ENCODE measurements at places on chromosomes 16 and 17.

- peak; percentile 1 for DNase-seq
These were observed 313.3 kb upstream of the XYLT1 start for GRCh38 chr16:17784073-17784472.

- peak; percentile 91 for DNase-seq
These were observed at the start of gene MAF for GRCh38 chr16:79600638-79601091. Gene MAF, minus strand, starts transcription at chr16:79600737. Its CDS starts 835 bp downstream, at chr16:79599902.

DNA sequence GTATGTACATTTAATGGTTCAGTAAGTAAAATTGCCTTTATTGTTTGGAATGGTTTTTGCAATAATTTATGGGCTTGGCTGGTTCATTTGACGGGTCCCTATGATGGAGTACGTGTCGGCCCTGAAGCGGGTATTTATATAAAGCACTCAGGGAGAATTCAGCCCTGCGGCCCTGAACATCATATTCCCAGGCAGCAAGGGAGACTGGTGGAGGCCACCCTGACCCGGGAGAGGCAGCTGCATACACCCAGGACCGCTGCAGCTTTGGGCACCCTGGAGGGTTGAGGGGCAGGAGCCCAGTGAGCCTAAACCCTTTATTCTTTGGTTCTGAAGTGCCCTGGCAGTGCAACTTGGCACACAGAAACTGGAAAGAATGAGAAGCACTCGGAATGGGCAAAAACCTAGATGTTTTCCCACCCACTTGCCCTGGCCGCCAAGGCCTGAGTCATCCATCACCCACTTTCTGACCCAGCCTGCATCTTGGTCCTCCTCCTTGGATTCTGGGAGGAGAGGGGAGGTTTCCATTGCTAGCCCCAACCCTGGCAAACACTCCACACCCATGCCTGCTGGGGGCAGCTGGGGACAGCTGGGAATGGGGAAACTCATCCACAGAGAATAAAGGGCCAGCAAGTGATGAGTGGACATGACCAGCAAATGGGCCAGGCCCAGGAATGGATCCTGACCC lies 162.2 kb upstream of the TNRC6C start:
- DNase-seq: no peak

DNA sequence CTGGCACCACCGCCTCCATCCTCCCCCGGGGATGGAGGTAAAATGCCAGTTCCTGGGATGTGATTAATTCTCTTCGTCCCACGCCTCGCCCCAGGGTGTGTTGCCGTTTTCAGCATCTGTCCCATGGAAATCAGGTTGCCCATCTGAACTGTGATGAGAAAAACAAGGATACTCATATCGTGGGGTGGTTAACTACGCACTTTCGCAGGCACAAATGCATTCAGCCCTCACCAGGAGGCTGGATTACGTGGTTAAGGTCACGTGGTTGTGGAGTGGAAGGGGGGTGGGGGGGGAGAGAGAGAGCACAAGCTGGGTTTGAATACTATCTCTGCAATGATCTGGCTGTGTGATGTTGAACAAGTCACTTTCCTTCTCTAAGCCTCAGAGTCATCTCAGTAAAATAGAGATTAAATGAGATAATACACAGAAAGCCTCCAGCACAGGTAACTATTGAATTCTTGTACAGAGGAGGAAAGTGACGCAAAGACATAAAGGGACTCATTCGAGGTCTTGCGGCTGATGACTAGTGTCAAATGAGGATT lies 74.7 kb downstream of the BMERB1 start:
- peak; percentile 12 for DNase-seq

GRCh38 chr17:66753126-66753920 lies 81.6 kb upstream of the CACNG5 start:
- DNase-seq: no peak

DNA sequence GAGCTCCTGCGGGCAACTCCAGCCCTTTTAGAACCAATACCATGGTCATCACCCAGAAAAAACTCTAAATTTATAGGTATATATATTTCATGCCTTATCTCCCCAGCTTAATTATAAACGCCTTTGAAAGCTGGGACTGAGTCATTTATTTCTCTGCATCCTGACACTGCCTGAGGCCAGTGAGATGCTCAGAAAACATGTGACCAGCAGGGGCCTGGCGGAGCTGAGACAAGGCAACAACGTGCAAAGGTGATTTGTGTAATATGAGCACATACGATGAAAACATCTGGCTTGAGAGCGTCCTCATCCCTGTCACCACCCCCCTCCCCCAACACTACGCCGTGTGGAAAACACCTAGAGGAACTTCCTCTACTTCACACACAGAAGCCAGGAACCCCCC lies 22.7 kb downstream of the NXN start:
- no peak for DNase-seq

DNA sequence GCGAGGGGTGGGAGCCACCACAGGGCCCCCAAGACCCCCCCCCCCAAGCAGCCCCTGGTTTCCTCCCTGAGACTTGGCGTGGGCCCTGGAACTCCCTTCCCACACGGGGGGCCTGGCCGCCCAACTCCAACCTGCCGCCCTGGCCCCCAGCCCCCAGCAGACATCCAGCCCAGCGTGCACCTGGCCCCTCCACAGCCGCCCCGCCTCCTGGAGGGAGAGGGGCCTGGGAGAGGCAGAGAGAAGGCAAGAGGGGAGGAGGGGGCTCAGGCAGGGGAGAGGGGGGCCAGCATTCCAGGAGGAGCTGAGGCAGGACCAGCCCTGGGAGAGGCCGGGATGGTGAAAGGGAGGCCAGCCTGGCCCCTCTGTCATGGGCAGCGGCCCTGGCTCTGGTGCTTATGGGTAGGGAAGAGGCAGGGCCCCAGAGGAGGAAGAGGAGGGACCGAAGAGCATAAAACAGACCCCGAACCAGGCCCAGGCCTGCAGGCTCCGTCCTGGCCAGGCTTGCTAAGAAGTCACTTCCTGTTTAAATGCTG lies 16.7 kb downstream of the IL34 start:
- no peak for DNase-seq

- DNase-seq: no peak
These were observed 21.5 kb upstream of the TNS4 start for GRCh38 chr17:40522961-40523310.

DNA sequence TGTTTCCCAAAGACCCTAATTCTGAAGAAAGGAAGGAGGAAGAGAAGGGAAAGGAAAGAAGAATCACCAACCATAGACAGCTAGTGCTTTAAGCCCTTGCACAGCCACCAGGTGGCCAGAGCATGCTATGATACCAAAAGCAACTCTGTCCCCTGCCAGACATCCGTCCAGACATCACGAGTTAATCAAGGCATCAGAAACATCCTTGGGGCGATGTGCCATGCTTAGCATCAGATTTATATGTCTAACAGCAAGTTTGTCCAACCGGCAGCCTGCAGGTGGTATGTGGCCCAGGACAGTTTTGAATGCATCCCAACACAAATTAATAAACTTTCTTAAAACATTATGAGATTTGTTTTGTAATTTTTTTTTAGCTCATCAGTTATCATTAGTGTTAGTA lies 2.9 kb upstream of the CRYBA1 start:
- peak; percentile 20 for DNase-seq

DNA sequence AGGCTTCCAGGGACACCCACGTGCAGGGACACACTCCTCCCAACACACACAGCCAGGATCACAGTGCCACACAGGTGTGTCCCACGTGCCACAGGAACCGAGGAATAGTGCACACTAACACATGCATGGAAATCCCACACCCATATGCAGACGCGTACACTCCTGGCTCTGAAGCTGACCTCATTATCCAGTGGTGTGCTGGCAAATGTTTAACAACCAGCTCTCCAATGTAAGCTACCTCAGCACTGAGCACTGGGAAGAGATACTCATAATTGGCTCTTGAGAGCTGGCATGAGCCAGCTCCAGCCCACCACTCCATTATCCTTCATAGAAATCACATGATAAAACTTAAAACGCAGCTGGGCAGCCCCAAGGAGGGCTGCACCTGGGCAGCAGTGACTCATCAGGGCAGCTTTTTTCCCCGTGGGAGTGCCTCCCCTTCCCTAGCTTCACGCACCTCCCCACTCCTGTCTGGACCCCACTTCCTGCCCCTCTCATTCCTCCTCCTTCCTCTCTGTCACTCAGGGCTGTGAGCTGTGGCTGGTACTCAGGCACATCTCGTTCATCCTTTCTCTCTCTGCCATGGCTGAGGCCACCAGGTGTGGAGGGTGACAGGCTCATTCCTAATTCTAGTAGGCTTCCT lies 14.9 kb upstream of the TBX21 start:
- no peak for DNase-seq

DNA sequence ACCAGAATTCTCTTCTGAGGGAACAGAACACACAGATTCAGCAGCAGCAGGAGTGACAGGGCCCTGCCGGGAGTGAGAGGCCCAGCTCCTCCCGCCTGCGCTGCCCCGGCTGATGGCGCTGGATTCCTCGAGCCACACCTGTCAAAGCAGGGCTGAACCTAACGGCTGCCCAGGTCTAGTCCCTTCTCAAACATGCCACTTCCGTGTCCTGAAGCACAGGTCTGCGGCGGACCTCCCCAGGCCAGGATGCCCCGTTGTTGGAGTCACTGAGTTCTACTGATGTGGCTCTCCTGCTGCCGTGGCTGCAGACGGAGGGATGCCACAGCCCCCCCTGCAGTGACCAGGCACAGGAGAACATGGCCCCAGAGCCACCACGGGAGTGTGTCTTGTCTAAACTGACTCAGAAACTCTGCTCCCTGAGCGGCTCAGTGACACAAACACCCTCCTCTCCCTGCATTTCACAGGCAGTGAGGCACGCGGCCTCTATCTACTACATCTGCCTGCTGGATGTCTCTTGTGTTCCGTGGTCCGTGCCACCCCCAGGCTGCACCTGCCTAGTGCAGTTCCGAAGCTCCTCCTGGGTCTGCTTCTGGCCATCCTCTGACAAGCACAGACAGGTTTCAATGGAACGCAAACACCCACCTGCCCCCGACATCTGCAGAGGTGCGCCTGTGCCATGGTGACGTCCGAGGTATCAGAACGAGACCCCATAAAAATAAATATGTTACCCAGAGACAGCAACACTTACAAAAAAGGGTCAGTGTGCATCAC lies 44.7 kb upstream of the DNAH17 start:
- DNase-seq: no peak

- DNase-seq: no peak
These were observed 33.2 kb downstream of the GPRC5B start for GRCh38 chr16:19851476-19851875.

DNA sequence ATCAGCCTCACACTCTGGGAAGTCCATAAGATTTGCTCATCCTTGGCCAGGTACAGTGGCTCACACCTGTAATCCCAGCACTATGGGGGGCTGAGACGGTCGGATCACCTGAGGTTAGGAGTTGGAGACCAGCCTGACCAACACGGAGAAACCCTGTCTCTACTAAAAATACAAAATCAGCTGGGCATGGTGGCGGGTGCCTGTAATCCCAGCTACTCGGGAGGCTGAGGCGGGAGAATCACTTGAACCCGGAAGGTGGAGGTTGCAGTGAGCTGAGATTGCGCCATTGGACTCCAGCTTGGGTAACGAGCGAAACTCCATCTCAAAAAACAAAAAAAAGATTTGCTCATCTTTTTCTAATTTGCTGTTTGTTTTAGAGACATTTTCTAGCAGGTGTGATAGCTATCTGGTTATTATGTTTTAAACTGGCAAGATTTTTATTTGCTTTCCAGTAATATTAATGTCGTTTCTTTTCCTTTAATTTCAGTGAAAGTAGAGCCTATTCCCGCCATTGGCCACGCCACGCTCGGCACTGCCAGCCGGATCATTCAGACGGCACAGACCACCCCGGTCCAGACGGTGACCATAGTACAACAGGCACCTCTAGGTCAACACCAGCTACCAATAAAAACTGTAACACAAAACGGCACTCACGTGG lies 61.5 kb downstream of the WDR45B start:
- DNase-seq: no peak

- no peak for DNase-seq
These were observed 130.8 kb downstream of the XYLT1 start for GRCh38 chr16:17339764-17340541.

GRCh38 chr16:88052661-88053060 lies 101.4 kb downstream of the BANP start:
- DNase-seq: no peak

- no peak for DNase-seq
These were observed 103.8 kb downstream of the C16orf78 start for GRCh38 chr16:49477250-49477895.

DNA sequence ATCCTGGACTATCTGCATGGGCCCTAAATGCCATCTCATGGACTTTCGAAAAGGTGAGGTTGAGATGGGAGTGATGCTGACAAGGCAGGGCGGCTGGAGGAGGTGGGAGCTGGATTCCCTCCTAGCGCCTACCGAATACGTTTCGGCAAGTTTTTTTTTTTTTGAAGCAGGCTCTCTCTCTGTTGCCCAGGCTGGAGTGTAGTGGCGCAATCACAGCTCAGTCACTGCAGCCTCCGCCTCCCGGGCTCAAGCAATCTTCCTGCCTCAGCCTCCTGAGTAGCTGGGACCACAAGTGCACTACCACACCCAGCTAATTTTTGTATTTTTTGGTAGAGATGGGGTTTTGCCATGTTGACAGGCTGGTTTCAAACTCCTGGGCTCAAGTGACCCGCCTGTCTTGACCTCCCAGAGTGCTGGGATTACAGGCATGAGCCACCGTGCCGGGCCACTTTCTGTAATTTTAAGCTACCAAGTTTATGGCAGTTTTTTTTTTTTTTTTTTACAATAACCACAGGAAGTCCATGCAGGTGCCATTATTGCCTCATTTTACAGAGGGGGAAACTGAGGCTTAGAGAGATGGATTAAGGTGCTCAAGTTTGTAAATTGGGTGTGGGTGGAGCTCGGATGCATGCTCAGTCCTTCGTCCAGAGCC lies 246.4 kb downstream of the PRKCA start:
- no peak for DNase-seq

GRCh38 chr17:32807577-32807976 lies 69.3 kb downstream of the MYO1D start:
- no peak for DNase-seq

DNA sequence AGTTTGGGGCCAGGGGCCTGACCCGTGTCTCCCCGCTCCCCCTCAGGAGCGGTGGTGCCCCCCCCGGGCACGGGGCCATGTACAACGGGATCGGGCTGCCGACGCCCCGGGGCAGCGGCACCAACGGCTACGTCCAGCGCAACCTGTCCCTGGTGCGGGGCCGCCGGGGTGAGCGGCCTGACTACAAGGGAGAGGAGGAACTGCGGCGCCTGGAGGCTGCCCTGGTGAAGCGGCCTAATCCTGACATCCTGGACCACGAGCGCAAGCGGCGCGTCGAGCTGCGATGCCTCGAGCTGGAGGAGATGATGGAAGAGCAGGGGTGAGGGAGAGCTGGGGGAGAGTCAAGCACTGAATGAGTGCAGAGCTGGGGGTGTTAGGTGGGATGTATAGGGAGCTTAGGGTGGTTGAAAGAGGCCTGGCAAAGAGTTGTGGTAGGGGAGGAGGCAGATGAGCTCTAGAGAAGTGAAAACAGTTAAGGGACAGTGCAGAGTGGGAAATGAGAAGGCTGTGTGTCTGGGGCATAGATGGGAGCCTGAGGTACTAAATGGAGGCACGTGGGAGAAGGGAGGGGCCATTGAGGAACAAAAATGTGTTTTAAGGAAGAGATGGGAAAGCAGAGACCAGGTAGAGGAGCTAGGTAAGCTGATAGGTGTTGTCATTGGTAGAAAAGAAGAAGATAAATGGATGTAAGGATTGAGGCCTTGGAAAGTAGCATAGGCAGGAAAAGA lies 4.0 kb downstream of the SRRM2 start:
- no peak for DNase-seq

- peak; percentile 74 for DNase-seq
These were observed 12.9 kb upstream of the SEC14L1 start for GRCh38 chr17:77127735-77128361.

GRCh38 chr17:3667366-3668278 lies 756 bp downstream of the TAX1BP3 start:
- DNase-seq: peak; percentile 15

- no peak for DNase-seq
These were observed 1.2 kb downstream of the STAT5B start for GRCh38 chr17:42274812-42275526.

GRCh38 chr16:11948819-11949218 lies 7.0 kb upstream of the NPIPB2 start:
- DNase-seq: no peak

Data from CD4-positive, CD25-positive, alpha-beta regulatory T cell (primary cell).